Activated CD4-positive, alpha-beta T cell treated with anti-CD3 and anti-CD28 coated beads, Interleukin-2, amount 10 ng/mL, durations not matched to agents 24 days and 14 days (primary cell): ENCODE measurements at places on chromosomes 5 and 9.

DNA sequence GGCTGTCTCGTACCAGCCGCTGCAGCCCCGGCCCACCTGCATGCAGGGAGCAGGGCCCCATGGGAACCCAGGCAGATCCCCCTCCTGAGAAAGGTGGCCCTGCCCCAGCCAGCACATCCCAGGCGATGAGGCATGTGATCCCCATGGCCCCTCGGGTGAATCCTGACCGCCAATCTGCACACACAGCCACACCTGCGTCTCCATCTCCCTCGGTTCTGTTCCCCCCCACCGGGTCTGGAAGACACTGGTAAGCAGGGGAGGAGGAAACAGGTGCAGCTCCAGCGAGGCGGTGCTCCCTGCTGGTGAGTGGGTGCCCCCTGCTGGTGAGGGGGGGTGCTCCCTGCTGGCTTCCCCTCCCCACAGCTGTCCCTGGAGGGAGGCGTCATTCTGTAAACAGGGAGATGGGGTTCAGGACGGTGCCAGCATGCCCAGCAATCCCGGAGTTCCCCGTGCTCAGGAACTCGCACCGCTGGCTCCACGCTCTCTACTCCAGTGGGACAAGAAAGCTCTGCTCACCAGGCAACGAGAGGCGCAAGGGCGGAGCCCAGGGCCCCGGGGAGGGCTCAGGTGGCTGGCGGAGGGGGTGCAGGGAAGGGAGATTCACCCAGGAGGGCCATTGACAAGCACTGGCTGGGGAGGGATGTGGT, 28.4 kb upstream of the SLC12A7 start:
- no peak overlapping the region for H3K27ac ChIP-seq
- no peaks in the 10 kb centered on the region for H3K36me3 ChIP-seq
- H3K4me3 ChIP-seq, result no peak overlapping the region
- DNase-seq, result peak; percentile 95

DNA sequence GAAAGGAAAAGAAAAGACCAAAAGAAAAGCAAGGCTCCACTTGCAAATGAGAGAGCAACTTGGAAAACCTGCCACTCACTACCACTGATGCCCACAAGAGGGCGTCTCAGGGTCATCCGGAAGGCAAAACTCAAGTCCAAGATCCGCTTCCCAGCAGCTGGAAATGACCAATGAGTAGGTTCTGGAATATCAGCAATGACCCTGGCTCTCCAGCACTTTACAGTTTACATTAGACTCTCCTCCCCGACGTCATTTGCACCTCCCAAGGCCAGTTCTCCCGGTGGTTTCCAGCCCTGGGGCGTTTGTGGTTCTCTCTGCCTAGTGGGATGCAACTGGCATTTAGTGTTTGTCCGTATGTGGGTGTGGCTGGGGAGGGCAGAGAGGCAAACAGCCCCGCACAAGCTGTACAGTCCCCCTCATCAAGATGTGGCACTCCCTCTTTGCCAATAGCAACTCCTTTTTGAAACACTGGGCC, 193.8 kb upstream of the ZNF618 start:
- peak; percentile 80 for DNase-seq
- no peak overlapping the region for H3K27ac ChIP-seq
- no peak overlapping the region for H3K4me3 ChIP-seq
- peaks cover 3% of the 10 kb centered on the region for H3K4me1 ChIP-seq

DNA sequence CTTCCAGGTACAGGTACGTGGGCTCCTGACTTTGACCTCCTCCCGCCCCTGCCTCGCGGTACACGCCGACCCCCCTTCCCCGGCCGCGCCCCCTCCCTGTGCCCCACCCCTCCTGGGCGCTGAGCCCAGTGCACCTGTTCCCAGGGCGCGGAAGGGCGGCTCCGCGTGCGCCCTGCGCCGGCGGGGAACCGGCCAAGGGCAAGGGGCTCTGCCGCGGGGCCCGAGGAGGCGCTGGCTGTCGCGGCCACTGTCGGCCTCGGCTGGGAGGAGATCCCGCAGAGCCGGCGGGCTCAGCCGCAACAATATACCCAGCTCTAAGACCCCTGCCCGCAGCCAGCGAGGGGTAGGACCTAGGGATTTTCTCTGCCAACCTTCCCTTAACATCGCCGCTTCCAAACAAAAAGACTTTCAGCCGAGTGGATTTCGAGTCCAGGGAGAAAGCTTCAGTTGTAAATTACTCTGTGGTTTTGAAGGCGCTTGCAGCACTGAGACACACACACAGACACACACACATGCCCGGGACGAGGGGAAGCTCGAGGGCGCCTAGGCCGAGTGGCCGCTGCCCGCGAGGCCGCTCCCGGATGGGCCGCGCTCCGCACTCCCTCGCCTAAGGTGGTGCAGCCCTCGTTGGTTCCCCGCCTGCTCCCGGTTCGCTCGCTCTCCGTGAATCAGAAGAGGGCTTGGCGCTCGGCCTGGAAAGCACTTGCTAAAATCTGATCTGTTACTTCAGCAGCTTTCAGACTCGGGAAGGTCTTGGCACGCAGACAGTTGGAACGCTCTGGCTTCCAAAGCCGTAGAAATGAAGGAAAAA, 1.2 kb downstream of the FGF18 start:
- H3K36me3 ChIP-seq, result peaks cover 2% of the 10 kb centered on the region
- H3K4me3 ChIP-seq, result peak overlapping the region; percentile 73
- peaks cover 13% of the 10 kb centered on the region for H3K4me1 ChIP-seq
- no peak for DNase-seq
- H3K27ac ChIP-seq, result no peak overlapping the region

- peak overlapping the region; percentile 93 for H3K4me3 ChIP-seq
- peaks cover 2% of the 10 kb centered on the region for H3K36me3 ChIP-seq
- peaks cover 32% of the 10 kb centered on the region for H3K27me3 ChIP-seq
- H3K27ac ChIP-seq, result peak overlapping the region; percentile 34
- DNase-seq, result peak; percentile 63
Measured at GRCh38 chr5:178115136-178115813, 1.9 kb downstream of the N4BP3 start.

DNA sequence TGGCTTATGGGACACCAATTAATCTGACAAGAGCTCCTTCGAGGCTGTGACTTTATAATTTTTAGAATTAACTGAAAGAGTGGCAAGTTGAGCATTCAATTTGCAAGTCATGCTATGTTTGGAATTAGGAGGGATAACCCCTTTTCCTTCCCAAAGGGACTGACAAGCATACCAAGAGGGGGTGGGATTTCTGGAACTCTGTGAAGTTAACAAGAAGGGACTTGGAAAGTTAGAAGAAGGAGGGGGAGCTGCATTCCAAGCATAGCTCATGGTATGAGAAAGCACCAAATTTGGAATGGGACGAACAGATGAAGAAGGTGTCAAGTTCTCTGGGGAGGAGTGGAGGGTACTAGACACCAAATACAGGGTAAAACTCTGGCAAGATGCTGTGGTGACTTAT, 8.9 kb upstream of the PALM2AKAP2 start:
- no peak overlapping the region for H3K27ac ChIP-seq
- no peak for DNase-seq
- H3K4me1 ChIP-seq, result no peaks in the 10 kb centered on the region
- H3K4me3 ChIP-seq, result no peak overlapping the region

GRCh38 chr5:132947671-132948070, 15.8 kb downstream of the AFF4 start:
- no peak overlapping the region for H3K27ac ChIP-seq
- H3K36me3 ChIP-seq, result peaks cover 18% of the 10 kb centered on the region
- DNase-seq, result no peak
- no peaks in the 10 kb centered on the region for H3K27me3 ChIP-seq
- peaks cover 14% of the 10 kb centered on the region for H3K4me1 ChIP-seq

DNA sequence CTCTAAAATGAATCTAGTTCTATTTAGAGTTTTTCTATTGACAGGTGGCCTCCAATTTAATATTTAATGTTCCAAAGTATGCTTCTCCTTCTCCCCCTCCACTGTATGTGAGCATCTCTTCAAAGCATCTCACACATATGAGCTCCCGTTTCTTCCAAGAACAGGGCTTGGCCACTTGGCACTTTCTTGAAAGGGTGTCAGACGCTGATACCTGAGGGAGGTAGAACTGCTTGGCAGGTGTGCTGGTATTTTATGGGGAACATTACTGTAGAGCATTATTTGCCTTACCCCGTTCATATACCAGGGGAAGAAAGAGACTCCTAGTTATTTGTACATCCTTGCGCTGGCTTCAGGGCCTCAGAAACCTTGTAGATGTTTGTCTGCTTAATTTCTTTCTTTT, 1.9 kb downstream of the RCL1 start:
- H3K4me1 ChIP-seq, result peaks cover 57% of the 10 kb centered on the region
- H3K4me3 ChIP-seq, result peak overlapping the region; percentile 82

GRCh38 chr9:135794361-135794885, 92.4 kb downstream of the KCNT1 start:
- H3K36me3 ChIP-seq, result no peaks in the 10 kb centered on the region
- H3K4me1 ChIP-seq, result no peaks in the 10 kb centered on the region
- H3K27ac ChIP-seq, result no peak overlapping the region
- H3K27me3 ChIP-seq, result no peaks in the 10 kb centered on the region
- DNase-seq, result no peak
- H3K4me3 ChIP-seq, result no peak overlapping the region

DNA sequence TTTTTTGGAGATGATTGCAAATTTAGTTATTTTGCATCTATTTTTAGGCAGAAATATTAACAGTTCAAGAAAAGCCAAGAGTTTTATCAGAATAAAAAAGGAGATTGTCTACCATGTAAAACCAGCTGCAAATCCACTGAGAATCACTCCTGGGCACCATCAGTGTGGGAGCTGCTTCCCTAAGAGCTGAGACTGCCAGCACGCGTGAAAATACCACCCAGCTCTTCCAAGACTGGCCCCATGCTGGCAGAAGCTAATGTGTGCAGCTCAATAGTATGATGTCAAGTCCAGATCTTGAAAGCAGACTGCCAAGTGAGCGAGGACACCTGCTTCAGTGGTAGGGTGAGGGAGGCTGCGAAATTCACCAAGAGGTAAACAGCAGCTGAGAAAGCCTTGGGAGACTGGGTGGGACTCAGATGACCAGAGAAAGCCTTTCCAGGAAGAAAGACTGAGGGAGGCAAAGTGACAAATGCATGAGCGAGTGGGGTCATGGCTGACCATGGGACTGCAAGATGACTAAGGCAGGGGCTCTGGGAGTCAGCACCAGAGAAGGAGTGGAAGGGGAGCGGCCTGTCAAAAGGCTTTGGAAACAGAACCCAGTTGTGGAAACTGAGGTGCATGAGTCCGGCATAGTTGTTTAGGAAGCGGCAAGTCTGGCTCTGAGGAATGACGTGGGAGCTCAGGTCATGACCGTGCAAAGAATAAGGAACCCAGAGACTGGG, 200.9 kb downstream of the GADD45G start:
- peaks cover 19% of the 10 kb centered on the region for H3K4me1 ChIP-seq
- H3K4me3 ChIP-seq, result no peak overlapping the region
- H3K36me3 ChIP-seq, result no peaks in the 10 kb centered on the region
- H3K27ac ChIP-seq, result no peak overlapping the region
- peaks cover 4% of the 10 kb centered on the region for H3K27me3 ChIP-seq

DNA sequence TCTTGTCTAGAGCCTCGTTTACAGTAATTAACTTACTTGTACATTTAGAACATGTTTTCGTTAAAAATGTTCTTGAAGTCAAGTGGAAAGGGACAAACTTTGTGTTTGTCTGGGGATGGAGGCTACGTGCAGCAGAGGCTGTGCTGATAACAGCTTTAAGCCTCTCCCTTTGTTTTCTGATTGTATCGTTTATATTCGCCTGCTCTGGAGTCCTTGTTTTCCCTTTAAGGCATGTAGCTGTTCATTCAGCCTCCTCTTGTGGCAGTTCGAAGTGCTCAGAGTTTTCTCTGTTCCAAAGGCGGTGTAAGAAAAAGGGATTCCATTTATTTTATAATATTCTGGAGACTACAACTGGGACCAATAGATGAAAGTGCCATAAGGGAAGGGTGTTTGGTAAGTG, 1.9 kb downstream of the SLC36A1 start:
- peaks cover 19% of the 10 kb centered on the region for H3K4me1 ChIP-seq
- H3K36me3 ChIP-seq, result peaks cover 4% of the 10 kb centered on the region
- H3K27me3 ChIP-seq, result peaks cover 27% of the 10 kb centered on the region
- peak overlapping the region; percentile 92 for H3K4me3 ChIP-seq
- H3K27ac ChIP-seq, result no peak overlapping the region

GRCh38 chr5:125863579-125863978, 559.6 kb upstream of the GRAMD2B start:
- DNase-seq, result no peak
- no peak overlapping the region for H3K27ac ChIP-seq
- H3K36me3 ChIP-seq, result no peaks in the 10 kb centered on the region
- H3K4me1 ChIP-seq, result no peaks in the 10 kb centered on the region

DNA sequence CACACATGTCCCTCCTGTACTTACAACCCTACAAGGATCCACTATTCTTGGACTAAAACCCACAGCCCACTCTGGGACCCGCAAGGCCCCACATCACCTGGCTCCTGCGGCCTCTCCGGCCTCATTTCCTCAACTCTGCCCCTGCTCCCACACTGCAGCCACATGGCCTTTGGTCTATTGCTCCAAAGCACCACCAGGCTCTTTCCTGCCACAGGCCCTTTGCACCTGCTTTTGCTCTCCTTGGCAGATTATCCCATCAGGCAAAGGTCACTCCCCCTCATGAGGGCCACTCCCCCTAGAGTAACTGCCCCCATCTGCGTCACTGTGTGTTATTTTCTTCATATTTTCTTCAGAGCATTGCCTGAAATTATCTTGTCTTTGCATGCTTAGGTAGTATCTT, 26.1 kb upstream of the CPLX2 start:
- DNase-seq, result no peak
- H3K36me3 ChIP-seq, result no peaks in the 10 kb centered on the region
- H3K27me3 ChIP-seq, result peaks cover 6% of the 10 kb centered on the region
- H3K4me1 ChIP-seq, result no peaks in the 10 kb centered on the region
- no peak overlapping the region for H3K27ac ChIP-seq

DNA sequence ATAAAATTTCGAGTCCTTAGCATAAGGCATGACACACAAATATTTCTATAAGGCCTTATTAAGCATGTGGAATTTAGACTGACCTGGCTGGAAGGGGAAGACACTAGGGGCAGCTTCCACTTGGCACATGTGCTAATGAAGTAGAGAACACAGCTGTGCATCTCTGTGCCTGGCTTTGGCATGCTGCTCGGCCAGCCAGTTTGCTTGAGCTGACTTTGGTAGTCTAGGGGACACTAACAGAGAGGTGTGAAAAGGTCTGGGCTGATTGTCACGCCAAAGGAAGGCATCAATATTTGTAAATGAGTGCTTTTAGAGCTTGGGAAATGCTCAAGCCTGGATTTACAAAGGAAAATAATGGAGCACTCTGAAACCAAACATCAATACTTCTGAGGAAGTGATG, 723.7 kb downstream of the PRELID2 start:
- H3K4me1 ChIP-seq, result no peaks in the 10 kb centered on the region
- H3K4me3 ChIP-seq, result no peak overlapping the region
- H3K36me3 ChIP-seq, result no peaks in the 10 kb centered on the region
- DNase-seq, result no peak

- no peak overlapping the region for H3K27ac ChIP-seq
- no peak overlapping the region for H3K4me3 ChIP-seq
- H3K27me3 ChIP-seq, result no peaks in the 10 kb centered on the region
- H3K4me1 ChIP-seq, result no peaks in the 10 kb centered on the region
- no peaks in the 10 kb centered on the region for H3K36me3 ChIP-seq
Measured at GRCh38 chr5:167694325-167695147, 596.9 kb upstream of the WWC1 start.

GRCh38 chr5:131514316-131515283, 120.4 kb downstream of the RAPGEF6 start:
- peak overlapping the region; percentile 43 for H3K27ac ChIP-seq
- H3K4me1 ChIP-seq, result peaks cover 30% of the 10 kb centered on the region
- H3K4me3 ChIP-seq, result peak overlapping the region; percentile 70
